ENCODE measurements at places on chromosomes 11 and 22. TPM values are rescaled to one million over a fixed set of nuclear protein-coding genes. Genes with fewer than 3 reads are reported as not detected.
A peak's percentile ranks its signal among the peaks of the same experiment; 100 is the strongest.

DNA sequence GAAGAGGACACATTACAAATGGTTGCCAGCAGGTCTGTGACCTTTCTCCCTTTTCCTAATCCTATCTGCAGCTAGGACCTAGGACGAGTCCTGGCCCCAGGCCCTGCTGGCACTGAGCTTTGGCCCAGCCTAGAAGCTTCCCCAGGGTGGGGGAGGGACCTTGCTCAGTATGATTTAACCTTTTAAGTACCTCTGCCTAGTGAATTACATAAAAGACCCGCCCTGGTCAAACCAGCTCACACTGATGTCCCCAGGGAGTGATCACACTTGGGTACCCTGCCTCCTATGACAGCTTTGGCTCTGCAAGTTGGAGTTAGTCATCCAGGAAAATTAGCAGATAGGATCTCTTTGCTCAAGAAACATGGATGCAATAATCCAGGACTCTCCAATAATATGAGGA lies 21.9 kb downstream of the ASCC2 start:
- H3K36me3 ChIP-seq = peaks cover 97% of the 10 kb centered on the region
- H3K4me1 ChIP-seq = peaks cover under 1% of the 10 kb centered on the region
- H3K27me3 ChIP-seq = no peaks in the 10 kb centered on the region
- DNase-seq = no peak
- no peak overlapping the region for H3K27ac ChIP-seq

GRCh38 chr22:24145446-24146193 lies 35.7 kb upstream of the SUSD2 start:
- H3K27me3 ChIP-seq = no peaks in the 10 kb centered on the region
- H3K4me1 ChIP-seq = peaks cover 60% of the 10 kb centered on the region
- no peak overlapping the region for H3K4me3 ChIP-seq
- no peak for DNase-seq
- peak overlapping the region; percentile 39 for H3K27ac ChIP-seq

DNA sequence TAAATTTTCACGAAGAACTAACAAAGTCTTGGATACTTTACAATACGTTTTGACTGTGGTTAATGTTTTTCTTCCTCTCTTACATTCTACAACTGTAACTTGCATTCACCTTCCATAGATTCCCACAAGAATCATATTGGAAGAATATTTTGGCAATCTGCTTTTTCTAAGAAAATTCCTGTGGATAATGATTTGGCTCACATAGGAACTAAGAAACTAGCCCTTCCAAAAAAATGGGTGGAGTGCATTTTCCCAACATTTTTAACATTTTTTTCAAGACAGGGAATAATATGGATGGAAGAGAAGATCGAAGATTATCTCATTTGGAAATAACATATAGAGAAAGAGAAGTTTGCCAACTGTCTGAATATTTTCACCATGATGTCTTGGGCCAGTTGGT lies 256.9 kb upstream of the POU2AF2 start:
- no peaks in the 10 kb centered on the region for H3K36me3 ChIP-seq
- H3K27ac ChIP-seq = no peak overlapping the region
- H3K4me3 ChIP-seq = no peak overlapping the region
- H3K4me1 ChIP-seq = peaks cover 12% of the 10 kb centered on the region
- H3K27me3 ChIP-seq = no peaks in the 10 kb centered on the region

INPP5J gene
- total RNA-seq = 0.13 TPM

TEX54 gene
- not detected for total RNA-seq

- DNase-seq = no peak
- no peaks in the 10 kb centered on the region for H3K4me1 ChIP-seq
- no peak overlapping the region for H3K4me3 ChIP-seq
- no peaks in the 10 kb centered on the region for H3K36me3 ChIP-seq
These were observed 1.6 kb upstream of the FXYD2 start for GRCh38 chr11:117826190-117826570.
